Tibial nerve (tissue), 4 donors: ENCODE measurements at places on chromosomes 4 and X. TPM values are rescaled to one million over a fixed set of nuclear protein-coding genes. Genes with fewer than 3 reads are reported as not detected.

Gene TBC1D8B
- total RNA-seq, result 10.3 TPM

Gene SSX1
- total RNA-seq, result not detected

Gene UGT2B10
- total RNA-seq, result not detected

Gene SHOX
- not detected for total RNA-seq

Gene GUCY1A1
- 9.2 TPM for total RNA-seq

Gene CD40LG
- not detected for total RNA-seq

Gene ATP2B3
- total RNA-seq, result not detected

Gene ATOH1
- not detected for total RNA-seq

Gene APELA
- not detected for total RNA-seq

Gene CUL4B
- total RNA-seq, result 33.3 TPM

Gene ABCB7
- total RNA-seq, result 71.4 TPM

Gene RBMXL3
- total RNA-seq, result not detected

Gene PAGE4
- total RNA-seq, result not detected

Gene ADH7
- not detected for total RNA-seq

Gene GAGE12E
- not detected for total RNA-seq

Gene IL2RG
- 4.6 TPM for total RNA-seq

Gene MTMR8
- total RNA-seq, result 2.7 TPM

Gene SULT1B1
- total RNA-seq, result 3.3 TPM

Gene ADAM29
- total RNA-seq, result not detected

Gene ZNF711
- total RNA-seq, result 2.1 TPM

Gene IQSEC2
- total RNA-seq, result 27.1 TPM

Gene SHROOM3
- total RNA-seq, result 43.3 TPM

Gene GLRA2
- not detected for total RNA-seq

Gene SHROOM4
- 13.1 TPM for total RNA-seq

Gene SLITRK4
- 6.9 TPM for total RNA-seq

Gene TMEM35A
- 2.7 TPM for total RNA-seq

Gene CTAG2
- total RNA-seq, result not detected

Gene TMEM144
- 9.9 TPM for total RNA-seq

Gene SUPT20HL2
- total RNA-seq, result not detected
